GM13977 (cell line): ENCODE measurements at places on chromosomes 7 and 10.

GRCh38 chr10:88281592-88282347 lies 301.3 kb downstream of the RNLS start:
- DNase-seq = no peak

DNA sequence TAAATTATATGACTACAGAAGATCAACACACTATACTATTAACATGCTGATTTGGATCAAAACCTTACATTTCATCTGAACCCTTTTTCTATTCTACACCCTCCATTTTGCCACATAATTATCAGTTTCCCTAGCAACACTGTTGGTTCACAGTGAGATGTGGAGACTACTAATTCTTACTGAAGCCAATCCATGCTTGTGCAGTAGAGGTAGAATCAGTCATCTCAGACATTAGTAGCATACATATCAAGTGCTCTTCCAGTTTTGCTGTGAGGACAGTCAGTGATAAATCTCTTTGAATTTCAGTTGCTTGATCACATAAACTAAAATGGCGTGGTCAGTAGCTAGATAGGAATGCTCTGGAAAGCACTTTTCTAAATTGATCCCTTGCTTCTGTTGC lies 70.3 kb downstream of the PON1 start:
- DNase-seq = no peak

- no peak for DNase-seq
Observed at GRCh38 chr7:73342645-73343044, 14.7 kb downstream of the FKBP6 start.

DNA sequence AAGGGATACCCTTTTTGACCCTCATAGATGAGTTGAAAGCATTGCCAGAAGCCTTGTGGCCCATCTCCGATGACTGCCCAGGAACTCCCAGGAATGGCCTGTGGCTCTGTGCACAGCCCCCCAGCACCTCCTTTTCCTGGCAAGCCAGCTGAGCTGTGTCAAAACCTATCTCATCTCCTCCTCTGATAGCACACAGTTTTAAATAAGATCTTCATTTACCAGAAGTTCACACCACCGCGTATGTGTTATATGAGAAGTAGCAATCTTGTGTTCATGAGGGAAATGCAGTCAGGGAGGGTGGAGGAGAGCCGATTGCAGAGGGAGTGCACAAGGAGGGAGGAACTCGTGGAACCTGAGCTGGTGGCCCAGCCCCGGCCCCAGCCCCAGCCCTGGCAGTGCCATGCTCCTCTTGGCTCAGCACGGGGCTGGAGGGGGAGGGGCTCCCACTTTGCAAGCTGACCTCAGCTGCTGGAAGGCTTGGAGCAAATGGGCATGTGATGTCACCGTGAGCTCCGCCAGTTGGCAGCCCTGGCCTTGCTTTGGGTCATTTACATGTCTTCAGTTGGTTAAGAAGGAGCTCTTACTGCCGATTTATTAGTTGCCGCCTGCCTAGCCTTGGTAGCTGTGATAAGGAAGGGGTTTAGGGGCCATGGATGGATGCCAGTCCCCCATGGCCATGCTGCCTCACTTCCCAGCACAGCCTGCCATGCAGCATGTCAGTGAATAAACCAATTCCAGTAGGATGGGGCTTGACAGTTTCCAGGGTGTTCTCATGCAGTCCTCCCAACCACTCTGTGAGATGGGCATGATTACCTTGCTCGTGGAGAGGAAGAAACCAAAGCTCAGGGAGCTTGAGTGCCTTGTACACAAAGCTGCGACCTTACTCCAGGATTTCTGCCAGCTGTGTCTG lies 20.0 kb downstream of the UNC5B start:
- DNase-seq = no peak
